ENCODE measurements at places on chromosomes 1 and 21. TPM values are rescaled to one million over a fixed set of nuclear protein-coding genes. Genes with fewer than 3 reads are reported as not detected.

The LAMTOR5 gene
- 163 TPM for total RNA-seq

The RHOC gene
- 582 TPM for total RNA-seq

The PARK7 gene
- total RNA-seq = 382 TPM

The AJAP1 gene
- 2.2 TPM for total RNA-seq

The CD1B gene
- not detected for total RNA-seq

The PLA2G4A gene
- 5.6 TPM for total RNA-seq

The NPHS2 gene
- not detected for total RNA-seq

The HSF2BP gene
- total RNA-seq = 0.49 TPM

The MCOLN2 gene
- total RNA-seq = 2.3 TPM

The CD244 gene
- total RNA-seq = not detected

The EFNA3 gene
- total RNA-seq = 0.48 TPM

- DNase-seq = peak; percentile 72
Observed at GRCh38 chr1:110150330-110151174, at the start of gene SLC6A17. Gene SLC6A17 (plus strand): TSS chr1:110150494. CDS start chr1:110166930, 16,436 bp downstream.

- peak; percentile 59 for DNase-seq
Observed at GRCh38 chr1:186244825-186245224, 130.2 kb downstream of the TPR start.

DNA sequence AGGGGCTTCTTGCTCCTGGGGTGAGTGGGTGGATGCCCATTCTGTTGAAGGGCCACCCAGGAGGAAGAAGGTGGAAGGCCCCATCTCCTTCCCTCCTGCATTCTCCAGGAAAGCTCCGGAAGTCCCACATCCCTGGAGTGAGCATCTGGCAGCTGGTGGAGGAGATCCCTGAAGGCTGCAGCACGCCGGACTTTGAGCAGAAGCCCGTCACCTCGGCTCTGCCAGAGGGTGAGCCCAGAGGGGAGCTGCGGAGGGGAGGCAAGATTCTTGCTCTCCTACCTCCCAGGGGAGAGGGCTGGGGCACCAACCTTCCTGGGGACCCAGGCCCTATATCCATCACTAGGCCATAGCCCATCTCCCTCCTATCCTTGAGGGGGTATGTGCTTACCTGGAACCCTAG, 3.4 kb downstream of the IGFN1 start:
- no peak for DNase-seq

DNA sequence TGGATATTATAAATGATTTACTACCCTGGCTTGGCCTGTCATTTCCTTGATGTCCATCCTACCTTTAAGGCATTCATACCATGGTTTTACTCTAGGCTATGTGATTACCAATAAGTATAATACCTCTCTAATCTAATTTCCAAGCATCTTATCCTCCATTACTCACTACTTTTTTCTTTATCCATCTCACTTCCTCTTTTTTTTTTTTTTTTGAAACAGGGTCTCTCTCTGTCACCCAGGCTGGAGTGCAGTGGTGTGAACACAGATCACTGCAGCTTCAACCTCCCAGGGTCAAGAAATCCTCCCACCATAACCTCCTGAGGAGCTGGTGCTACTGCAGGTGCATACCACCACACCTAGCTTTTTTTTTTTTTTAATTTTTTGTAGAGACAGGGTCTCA, 39.9 kb downstream of the INKA2 start:
- no peak for DNase-seq

GRCh38 chr1:205285381-205286101, 36.0 kb downstream of the NUAK2 start:
- DNase-seq = peak; percentile 68

GRCh38 chr1:234956821-234957329, 171.8 kb downstream of the TOMM20 start:
- DNase-seq = peak; percentile 83

DNA sequence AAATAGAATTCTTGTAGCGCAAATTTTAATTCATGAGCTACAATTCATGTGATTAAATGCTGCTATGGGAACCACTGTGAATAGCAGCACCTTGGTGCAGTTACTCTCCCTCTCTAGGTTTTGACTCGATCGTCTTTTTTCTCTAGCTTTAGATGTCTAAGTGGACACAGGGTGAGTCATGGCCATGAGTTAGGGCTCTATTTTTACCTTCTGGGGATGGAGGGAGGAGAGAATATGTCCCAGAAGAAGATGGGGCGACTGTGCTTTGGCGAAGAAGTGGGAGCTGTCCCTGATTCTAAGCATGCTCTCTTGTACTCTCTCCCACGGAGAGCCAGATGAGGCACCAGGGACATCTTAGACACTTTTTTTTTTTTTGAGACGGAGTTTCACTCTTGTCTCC, 1.6 kb upstream of the OR2B11 start:
- no peak for DNase-seq

- peak; percentile 56 for DNase-seq
Observed at GRCh38 chr1:32900956-32901822, at the start of gene TMEM54. Gene TMEM54 (minus strand): TSS chr1:32901389. CDS start chr1:32901238, 151 bp downstream.

DNA sequence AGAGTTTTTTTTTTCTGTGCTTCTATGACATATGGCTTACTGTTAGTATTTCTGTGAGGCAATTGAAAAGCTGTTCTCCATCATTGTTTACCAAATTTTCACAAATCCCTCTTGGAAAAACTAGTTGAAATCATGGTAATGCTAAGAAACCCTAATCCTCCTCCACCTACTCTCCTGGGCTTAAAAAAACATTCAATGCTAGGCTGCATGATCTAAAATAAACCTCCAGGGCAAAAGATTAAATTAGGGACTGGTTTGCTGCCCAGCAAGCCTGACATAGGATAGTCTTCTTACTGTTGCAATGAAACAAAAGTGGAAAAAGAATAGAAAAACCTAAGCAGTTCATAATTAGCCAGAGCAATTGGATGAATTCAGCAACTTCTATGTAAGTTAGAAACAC, 16.1 kb downstream of the C1orf52 start:
- peak; percentile 13 for DNase-seq

DNA sequence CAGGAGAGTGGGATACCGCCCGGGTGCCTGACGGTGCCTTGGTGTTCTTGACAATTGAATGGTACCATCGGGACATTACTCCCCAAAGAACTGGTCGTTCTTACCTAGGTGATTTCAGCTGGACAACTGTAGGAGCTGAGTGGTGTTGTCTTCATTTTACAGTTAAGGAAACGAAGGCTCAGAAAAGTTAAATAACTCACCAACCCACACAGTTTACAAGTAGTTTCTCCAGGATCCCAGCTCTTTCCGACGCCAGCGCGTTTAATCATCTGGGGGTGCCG, 1.6 kb downstream of the PIK3CD start:
- DNase-seq = no peak

- no peak for DNase-seq
Observed at GRCh38 chr1:1086911-1087341, 12.8 kb upstream of the RNF223 start.

- peak; percentile 63 for DNase-seq
Observed at GRCh38 chr1:179369751-179370341, 4.1 kb downstream of the AXDND1 start.

GRCh38 chr1:156468693-156469345, 31.8 kb downstream of the MEF2D start:
- no peak for DNase-seq

DNA sequence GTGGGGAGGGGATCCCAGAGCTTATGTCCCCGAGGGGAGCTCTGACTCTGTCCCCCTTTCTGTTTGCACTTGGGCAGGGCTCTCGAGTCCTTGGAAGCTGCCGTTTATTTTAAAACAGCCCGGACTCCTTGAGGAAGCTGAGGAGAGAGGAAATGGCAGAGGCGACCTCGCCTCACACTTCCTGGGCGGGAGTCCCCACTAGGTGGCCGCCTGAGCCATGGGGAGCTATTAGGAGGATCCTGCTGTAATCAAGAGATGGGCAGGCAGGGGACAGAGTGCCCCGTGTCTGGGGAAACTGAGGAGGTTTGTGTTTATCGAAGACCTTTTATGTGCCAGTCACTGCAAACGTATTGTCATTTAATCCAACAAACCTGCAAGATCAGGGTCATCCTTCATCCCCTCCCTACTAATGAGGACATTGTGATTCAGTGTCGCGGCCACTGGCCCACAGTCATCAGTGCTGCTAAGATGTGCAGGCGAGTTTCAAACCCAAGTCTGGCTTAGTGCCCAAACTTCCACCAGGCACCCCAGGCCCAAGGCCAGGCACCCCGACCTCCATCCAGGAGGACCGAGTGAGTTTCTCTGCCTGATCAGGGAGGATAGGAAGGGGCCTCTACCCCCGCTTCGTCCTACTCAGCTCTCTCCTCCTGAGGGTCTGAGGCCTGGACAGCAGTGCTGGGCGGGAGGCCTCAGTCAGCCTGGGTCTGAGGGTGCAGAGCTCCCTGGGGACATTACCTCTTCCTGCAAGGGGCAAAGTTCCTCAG, 316.9 kb upstream of the VAMP3 start:
- peak; percentile 45 for DNase-seq

GRCh38 chr1:230113593-230114236, 46.7 kb downstream of the GALNT2 start:
- peak; percentile 87 for DNase-seq

- peak; percentile 21 for DNase-seq
Observed at GRCh38 chr1:175169286-175170018, 23.1 kb downstream of the KIAA0040 start.

- no peak for DNase-seq
Observed at GRCh38 chr1:184947497-184948256, 26.6 kb downstream of the NIBAN1 start.

DNA sequence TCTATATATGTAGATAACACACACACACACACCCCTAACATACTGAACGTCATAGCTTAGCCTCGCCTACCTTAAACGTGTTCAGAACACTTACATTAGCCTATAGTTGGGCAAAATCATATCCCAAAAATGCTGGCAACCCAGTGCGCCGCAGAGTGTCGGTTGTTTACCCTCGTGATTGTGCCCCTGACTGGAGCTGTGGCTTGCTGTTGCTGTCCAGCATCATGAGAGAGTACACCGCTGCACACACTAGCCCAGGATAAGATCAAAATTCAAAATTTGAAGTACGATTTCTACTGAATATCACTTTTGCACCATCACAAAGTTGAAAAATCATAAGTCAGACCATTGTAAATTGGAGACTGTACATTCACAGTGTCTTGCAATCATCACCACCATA, 73.1 kb upstream of the COG2 start:
- DNase-seq = no peak

DNA sequence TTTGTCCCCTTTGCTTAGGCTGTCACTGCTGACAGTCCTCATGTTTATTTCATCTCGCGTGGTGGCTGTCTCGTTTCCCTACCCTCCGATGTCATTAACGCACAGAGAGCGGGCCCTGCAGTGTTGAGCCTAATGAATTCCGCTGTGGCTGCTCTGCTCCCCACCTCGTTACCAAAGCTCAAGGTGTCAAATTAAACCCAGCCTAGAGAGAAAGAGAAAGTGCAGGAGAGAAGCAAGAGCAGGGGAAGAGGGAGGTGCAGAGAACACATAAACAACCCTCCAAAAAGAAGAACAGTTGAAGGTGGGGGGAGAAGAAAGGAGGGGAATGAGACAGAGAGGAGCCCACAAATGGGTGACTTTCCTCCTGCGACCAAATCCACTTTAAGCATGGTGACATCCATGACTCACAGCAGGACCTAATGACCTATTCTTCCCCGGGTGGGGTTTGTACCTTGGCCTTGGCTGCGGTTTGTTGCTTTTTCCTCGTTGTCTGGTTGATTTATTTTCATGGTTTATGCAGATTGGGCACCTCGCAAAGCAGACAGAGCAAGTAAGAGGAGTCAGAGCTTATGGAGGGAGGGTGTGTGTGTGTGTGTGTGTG, 92.5 kb downstream of the PBX1 start:
- peak; percentile 66 for DNase-seq

DNA sequence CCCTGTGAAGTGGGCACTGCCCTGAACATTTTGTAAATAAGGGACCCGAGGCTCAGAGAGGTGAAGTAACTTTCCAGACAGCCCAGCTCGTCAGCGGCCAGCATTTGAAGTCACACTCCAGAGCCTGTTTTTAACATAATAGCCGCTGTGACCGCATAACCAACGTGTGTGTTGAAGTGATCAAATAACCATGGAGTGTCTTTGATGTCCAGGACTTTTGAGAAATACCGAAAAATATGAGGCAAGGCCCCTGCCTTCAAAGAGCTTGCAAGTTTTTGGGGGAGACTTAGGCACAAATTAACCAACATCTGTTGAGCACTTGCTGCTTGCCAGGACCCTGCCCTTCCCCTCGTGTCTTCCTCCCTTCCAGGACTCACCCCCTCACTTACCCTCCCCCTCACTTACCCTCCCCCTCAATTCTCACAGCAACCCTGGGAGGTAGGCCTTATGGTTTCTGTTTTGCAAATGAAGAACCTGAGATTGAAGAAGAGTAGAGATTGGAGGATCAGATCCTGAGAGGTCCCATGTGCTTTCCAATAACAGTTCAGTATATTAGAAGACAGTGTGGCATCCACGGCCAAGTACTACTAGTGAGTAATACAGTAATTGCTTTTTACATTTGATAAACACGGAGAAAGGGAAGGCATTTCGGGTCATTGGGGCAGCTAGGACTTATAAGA, 1.3 kb upstream of the SLC16A1 start:
- DNase-seq = peak; percentile 89

DNA sequence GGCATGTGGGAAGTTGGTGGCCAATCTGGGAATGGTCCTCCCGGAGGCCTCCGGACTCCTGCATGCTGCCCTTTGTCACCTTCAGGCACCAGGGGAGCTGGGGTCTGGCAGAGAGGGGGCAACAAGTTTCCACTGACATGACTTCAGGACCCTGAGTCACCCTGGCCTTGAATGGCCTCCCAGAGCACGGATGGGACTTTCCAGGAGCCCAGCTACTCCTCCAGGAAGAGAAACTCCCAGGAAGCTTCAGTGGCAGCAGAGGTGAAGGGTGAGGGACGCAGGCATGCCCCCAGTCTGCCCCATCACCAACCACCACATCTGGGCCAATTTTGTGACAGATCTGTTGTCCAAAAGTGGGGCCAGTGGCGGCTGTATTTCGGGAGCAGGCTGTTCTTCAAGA, 55.9 kb upstream of the WASF2 start:
- DNase-seq = peak; percentile 71

- DNase-seq = no peak
Observed at GRCh38 chr21:45164838-45165237, 90.5 kb downstream of the ADARB1 start.

DNA sequence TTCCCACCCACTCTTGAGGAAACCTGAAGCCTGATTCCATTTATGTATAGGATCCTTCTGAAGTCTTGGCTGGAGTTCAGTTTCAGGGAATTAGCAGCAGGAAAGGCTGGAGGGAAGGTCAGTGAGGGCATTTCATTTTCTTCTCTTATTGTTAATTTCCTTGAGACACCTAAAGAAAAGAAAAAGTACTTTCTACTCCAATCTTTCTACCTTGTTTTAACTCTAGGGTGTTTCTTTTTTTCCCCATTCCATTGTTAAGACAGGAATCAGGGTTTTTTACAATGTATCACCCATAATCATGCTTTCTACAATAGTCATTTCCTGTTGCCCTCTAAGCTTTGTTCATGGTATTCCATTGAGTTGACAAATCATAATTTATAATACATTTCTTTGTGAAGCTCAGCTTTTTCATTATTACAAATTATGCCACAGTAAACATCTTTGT, 27.4 kb downstream of the SNRPE start:
- DNase-seq = peak; percentile 54

- no peak for DNase-seq
Observed at GRCh38 chr1:155650231-155650757, 38.3 kb downstream of the YY1AP1 start.
